Activated T-cell treated with anti-CD3 and anti-CD28 coated beads, Interleukin-2, amount 50 U/mL, for 72 hours (primary cell): ENCODE measurements at places on chromosomes 12 and 14. TPM values are rescaled to one million over a fixed set of nuclear protein-coding genes. Genes with fewer than 3 reads are reported as not detected.

PLXNC1 gene
- 11.3 TPM for total RNA-seq

CLEC4C gene
- not detected for total RNA-seq

TRIM9 gene
- total RNA-seq: 1.4 TPM

AQP2 gene
- not detected for total RNA-seq

RHNO1 gene
- total RNA-seq: 55.0 TPM

OR4K15 gene
- not detected for total RNA-seq

ZDHHC22 gene
- not detected for total RNA-seq

CPNE6 gene
- 0.12 TPM for total RNA-seq

- no peak for DNase-seq
These were observed 51.1 kb downstream of the BEGAIN start for GRCh38 chr14:100536121-100536510.

DNA sequence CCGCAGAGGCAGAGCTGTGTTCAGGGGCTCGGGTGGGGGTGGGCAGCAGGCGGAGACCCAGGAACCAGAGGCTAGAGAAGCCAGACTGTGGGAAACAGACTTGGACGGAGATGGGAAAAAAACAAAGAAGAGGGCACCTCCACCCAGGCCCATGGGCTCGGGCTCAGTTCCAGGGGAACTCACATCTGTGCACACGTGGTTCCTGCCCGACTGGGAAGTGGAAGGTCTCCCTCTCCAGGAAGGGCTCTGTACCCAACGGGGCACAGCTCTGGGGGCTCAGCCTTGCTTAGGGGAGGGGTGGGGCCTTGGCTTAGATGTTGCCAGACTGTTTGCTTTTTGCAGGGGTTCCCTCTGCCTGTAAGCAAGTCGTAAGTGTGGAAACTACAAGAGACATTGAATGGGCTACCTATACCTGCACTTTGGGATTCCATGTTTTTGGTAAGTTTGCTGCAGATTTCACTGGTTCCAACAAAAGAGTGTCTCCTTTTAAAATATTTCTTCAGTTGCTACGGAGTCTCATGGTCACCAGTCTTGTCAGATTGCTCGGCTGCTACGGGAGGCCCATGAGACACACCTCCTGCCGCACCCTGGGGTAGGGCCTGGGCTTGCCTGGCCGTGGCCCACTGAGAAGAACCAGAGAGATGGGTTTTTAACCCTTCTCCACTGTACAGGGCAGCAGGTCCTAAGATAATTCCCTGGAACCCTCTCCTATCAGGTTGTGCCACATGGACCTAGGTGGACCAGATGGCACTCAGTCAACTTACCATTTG, 127.6 kb upstream of the EVL start:
- no peak for DNase-seq

- no peak for DNase-seq
These were observed 7.1 kb upstream of the SMUG1 start for GRCh38 chr12:54195737-54196347.

GRCh38 chr14:63893701-63894458, 41.1 kb downstream of the SYNE2 start:
- no peak for DNase-seq

- DNase-seq: no peak
These were observed 38.0 kb downstream of the DPF3 start for GRCh38 chr14:72855913-72856312.

GRCh38 chr12:80708259-80708974, 983 bp downstream of the MYF6 start:
- DNase-seq: no peak

- DNase-seq: no peak
These were observed 18.2 kb downstream of the MSRB3 start for GRCh38 chr12:65296508-65297265.

GRCh38 chr12:71795901-71796300, 41.2 kb downstream of the RAB21 start:
- DNase-seq: no peak

DNA sequence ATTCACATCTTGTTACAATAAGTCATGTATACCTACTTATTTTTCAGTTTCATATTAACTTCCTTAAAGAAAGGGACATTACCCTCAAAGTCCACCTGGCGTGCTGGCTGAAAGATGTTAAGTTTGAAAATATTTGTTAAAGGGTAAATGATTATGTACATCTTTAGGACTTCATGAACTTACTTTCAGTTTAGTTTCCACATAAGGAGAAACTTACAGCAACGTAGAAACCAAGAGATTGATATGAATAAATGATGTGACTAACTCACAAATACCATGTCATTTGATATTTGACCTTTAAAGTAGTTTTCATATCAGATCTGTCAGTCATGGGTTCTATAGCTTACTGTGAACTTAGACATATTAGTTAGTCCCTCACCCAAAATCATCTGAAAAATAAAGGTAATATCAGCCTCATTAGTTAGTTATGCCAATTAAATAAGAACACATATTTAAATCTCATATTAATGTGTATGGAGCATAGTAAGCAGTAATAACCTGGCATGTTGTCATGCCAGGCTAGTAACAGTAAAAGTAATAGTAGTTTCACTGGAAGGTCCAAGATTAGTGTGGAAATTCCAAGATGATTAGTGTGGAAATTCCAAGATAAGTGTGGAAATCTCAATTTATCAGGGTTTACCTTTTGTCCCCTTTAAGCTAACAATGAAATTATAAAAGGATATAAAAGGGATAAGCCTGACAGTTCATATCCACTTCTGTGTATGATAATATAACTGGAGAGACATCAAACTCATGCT, 1.9 kb upstream of the CLEC2D start:
- no peak for DNase-seq

DNA sequence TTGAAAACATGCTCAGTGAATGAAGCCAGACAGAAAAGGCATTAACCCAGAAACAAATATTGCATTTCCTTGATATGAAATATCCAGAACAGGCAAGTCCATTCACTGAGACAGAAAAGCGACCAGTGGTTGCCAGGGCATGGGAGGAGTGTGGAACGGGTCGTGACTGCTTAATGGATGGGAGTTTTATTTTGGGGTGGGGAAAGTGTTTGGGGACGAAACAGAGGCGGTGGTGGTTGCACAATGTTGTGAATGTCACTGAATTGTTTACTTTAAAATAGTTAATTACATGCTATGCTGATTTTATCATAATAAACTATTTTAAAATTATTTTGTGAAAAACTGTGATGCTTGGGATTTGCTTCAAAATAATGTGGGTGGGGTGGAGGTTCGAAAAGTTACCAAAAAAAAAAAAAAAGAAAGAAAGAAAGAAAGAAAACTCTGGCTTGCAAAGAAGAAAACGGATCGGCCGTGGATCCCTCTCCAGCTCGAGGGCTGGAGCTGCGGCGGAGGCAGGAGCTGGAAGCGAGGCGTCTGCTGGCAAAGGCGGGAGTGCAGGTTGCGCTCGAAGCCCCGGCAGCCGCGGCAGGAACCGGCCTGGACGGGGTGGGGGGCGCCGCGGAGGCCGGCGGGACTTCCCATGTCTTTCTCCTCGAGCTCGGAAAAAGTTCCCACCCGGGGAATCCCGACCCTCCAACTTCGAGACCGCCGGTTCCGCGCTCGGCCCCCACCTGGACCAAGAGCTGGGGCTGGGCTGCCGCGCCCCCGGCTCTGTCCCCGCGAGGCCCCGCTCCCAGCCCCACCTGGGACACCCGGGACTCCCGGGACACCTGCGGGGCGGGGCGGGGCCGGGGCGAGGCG, 524 bp upstream of the P2RX2 start:
- no peak for DNase-seq

DNA sequence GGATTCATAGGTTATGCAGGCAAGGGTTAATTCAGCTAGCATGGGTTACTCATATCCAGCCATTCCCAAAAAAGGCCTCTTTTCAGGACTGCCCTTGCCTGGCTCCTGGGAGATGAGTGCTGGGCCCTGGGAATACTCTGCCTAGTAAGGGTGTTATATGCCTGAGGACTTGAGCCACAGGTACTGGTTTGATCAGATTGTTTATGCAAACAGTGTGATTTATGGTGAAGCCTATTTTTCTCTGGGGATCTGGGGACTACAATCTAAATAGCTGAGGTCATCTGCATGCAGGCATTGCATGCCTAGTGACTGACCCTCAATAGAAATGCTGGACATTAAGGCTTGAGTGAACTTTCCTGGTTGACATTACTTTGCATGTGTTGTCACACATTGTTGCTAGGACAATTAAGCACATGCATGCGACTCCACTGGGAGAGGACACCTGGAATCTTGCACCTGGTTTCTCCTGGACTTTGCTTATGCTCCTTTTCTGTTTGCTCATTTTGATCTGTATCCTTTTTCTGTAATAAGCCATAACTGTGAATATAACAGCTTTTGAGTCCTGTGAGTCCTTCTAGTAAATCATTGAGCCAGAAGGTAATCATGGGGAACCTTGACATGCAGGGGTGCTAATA, 73.0 kb downstream of the RAD51B start:
- DNase-seq: no peak

DNA sequence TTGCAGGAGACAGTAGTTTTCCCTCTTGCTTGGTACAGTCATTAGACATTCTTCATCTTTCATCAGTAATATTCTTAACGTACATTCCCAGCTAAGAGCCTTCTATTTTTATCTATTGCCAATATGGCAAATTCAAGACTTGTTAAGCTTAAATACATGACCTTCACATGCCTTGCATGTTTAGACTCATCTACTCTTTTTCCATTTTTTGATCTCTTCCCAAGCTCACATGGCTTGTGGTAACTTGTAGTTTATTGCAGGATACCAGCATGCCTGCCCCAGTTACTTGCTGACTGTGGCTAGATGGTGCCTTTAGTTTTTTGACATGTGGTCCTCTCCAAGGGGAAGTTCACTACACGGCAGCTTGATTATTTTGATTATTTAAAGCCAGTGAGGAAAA, 729.0 kb downstream of the SLC6A15 start:
- no peak for DNase-seq

- DNase-seq: no peak
These were observed 29.7 kb downstream of the ZFP36L1 start for GRCh38 chr14:68762953-68763764.

DNA sequence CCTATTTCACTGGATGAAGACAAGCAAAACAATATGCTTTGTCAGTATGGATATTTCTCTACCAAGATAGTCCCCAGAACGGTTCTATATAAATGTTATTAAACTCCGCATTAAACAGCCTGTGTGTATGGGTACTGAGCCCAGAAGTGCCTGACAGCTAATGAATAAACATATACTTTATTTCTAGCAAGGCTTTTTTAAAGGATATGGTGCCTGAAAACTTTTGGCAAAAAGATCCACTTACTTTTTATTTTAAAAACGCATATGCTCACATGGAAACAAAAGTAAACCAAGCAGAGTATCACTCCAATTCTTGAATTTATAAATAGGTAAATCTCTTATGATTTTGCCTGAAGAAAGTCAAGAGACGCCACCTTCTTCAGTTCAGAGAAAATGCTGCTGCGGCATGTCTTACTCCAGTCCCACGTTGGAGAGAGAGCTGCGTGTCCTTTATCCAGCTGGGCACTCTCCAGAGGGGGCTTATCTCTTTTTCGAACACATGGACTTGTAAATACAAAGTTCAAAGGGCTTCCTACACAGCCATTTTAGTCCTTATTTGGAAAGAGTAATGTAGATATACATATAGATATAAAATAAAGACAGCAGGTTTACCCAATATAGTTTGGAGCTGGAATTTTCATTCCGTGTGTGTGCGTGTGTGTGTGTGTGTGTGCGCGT, 264.2 kb downstream of the ADAMTS20 start:
- no peak for DNase-seq

DNA sequence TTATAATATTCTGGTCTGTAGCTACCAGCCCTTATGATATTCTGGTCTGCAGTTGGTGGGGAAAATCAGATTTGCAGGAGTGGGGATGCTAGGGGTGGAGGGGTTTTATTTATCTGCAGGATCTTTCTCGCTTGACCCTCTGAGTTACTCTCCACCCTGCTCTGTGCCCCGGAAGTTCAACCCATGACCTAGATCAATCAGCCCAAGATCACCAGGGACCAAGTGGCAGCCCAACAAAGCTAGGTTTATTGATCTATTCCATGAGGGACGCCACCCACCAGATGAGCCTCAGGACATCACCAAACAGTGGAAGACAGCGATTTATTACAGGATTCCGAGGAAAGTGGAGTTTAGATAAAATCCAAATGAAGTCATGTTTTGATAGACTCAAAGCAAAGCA, 25.8 kb upstream of the C12orf76 start:
- DNase-seq: no peak

GRCh38 chr12:91513313-91513712, 330.7 kb upstream of the DCN start:
- no peak for DNase-seq
